NCI-H69 (cell line): ENCODE measurements at places on chromosomes 1 and 21.

- peak; percentile 82 for DNase-seq
These were observed 24.0 kb downstream of the TMEM53 start for GRCh38 chr1:44650159-44650831.

GRCh38 chr1:185813401-185813979, 79.3 kb downstream of the HMCN1 start:
- peak; percentile 77 for DNase-seq

- DNase-seq, result no peak
These were observed 19.0 kb downstream of the SAMSN1 start for GRCh38 chr21:14526836-14527695.

GRCh38 chr1:9010781-9011323, 15.4 kb downstream of the SLC2A7 start:
- DNase-seq, result no peak

DNA sequence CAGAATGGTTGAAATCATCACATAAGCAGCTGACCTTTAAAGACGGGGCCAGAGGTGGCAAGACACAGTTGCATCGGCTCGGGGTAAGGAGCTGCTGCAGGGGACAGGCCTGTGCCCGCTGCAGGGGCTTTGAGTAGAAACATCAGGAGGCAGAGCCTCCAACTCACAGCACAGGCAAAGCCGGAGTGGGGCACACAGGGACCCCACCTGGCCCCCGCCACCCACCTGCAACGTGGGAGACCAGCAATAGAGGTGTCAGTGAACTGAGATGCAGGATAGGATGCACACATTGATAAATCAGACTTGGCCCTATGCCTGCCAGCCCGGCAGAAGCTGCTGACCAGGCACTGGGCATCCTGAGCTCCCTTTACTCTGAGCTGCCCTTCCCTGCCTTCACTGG, 257.2 kb downstream of the NPHP4 start:
- no peak for DNase-seq

DNA sequence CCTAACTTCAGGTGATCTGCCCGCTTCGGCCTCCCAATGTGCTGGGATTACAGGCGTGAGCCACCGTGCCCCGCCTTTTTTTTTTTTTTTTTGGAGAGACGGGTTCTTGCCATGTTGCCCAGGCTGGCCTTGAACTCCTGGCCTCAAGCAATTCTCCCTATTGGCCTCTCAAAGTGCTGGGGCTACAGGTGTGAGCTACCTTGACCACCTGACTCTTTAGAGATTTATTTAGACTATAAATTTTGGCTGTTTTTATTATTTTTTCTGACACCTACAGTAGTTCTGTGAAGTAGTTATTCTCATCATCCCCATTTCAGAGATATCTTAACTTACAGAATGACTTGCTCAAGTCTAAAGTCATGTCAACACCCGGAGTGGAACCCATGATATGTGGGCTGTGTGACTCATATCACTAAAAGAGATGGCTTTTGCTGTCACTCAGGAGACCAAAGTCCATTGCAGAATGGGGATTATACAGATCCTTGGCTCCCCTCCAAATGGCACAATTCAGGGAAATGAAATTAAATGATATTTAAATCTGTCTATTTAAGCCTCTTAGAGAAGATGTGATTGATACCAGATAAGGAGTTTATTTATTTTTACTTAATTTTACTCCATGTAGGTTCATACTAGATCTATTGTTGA, 93.2 kb downstream of the CTH start:
- DNase-seq, result peak; percentile 57

DNA sequence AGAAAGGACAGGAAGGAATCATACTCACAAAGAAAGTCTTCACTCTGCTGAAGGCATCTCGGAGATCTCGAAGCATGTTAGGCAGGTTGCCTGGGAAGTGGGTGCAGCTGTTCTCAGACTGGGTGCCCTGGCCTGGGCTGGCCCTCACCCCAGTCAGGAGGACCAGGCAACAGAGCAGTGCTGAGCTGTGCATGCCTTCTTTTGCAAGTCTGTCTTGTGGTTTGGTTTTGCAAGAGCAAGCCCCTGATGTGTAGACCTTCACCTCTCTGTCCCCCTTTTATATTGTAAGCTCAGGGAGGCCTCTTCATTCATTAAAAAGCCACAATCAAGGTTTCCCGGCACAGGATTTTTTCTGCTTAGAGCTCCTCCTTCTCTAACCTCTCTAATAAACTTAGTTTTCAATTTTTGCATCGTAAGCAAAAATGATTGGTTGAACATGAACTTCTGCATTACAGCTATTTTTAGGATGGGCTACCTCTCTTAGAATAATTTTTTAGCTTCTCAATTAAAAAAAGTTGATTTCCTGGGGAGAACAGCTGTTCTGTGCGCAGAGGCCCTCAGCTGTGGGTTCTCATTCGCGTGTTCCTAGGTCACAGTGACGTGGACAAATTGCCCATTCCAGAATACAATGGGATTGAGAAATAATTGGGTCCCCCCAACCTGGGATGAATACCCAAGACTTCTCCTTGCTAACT, at the start of gene IL10:
TSS of gene IL10 (minus strand) at position 252 of the 695 bp plus-strand sequence. CDS start at position 193, 59 bp downstream.
- DNase-seq, result no peak

DNA sequence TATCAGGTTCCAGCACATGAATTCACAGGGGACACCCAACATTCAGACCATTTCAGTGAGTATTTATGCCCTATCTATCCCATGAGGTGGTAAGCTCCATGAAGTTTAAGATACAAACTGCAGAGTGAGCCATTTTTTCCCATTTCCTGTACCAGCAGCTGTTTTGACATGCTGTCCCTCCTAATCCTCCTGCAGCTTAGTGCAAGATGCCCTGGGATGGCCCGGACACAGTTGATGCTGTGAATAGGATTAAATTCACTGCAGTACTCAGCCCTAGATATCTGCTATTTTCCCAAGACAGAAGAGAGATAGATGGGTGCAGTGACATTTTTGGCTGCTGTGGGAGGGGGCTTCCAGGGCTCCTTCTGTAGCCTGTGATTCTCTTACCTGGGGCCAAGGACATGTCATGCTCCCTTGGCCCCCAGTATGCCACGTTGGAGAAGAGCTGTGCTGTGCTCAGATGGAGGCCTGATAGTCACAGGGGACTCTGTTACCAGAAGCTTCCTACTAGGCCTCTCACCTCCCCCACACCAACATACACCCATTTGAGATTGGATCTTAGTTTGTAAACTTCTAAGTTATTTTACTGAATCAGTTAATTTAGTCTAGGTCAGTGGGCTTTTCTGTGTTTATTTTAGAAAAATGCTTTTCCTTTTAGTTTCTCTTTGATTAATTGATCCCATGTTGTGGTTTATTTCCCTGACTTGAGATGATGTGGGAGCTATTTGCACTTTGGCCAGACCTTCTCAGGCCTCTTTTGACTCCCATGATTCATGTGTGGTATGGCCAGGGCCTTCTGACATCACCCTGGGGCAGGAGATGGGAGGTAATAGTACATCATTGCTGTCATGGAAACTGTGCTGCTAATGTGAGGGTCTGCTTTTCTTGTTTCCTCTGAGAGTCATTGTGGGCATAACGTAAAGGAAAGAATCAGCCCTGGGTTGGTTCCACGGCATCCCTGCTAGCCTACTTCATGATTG, 92.6 kb downstream of the ST3GAL3 start:
- no peak for DNase-seq

GRCh38 chr1:211033921-211034525, 99.9 kb downstream of the KCNH1 start:
- no peak for DNase-seq

- peak; percentile 80 for DNase-seq
These were observed 24.8 kb downstream of the PCSK9 start for GRCh38 chr1:55064071-55064581.

DNA sequence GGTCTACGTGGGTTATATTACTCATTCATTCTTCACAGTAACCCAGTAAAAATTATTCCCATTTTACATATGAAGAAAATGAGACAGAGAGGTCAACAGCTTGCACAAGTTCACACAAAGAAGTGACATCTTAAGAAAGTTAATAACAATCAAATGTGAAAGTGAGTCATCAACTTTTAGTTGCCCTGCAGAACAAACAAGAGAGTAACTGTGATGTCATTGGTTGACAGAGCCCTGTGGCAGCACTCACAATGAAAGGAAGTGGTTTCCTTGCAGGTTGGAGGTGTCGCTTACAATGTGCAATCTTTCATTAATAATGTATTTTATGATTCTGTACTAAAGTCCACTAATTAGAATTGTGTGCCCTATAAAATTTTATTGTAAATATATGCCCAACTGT, 369.6 kb downstream of the RYR2 start:
- DNase-seq, result no peak

GRCh38 chr1:223713546-223714420, 1.4 kb downstream of the CAPN2 start:
- peak; percentile 18 for DNase-seq

- DNase-seq, result no peak
These were observed 12.1 kb downstream of the SLFNL1 start for GRCh38 chr1:41009466-41009865.

GRCh38 chr1:247857069-247857984, at the start of gene TRIM58:
TSS of gene TRIM58 (plus strand) at chr1:247857187. CDS start at chr1:247857247, 60 bp downstream.
- no peak for DNase-seq

GRCh38 chr21:33132054-33132453, 62.1 kb downstream of the OLIG1 start:
- no peak for DNase-seq

DNA sequence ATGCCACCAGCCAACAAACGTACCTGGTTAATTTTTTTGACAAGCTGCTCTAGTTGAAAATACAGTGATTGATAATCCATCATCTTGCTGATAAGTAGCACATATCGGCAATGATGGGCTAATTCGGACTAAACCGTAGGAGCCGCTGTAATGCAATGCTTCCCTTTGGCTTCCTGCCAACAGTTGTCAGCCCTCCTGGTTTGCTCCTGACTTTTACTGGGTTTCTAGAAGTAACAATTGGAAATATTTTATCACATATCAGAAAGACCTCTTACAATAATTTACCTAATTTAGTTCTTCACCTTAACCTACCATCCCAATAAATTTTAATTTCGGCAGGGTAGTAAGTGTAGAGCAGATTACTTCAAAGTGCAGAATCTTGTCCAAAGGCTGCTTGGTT, 148.5 kb downstream of the DHRS3 start:
- DNase-seq, result peak; percentile 55

GRCh38 chr1:20589331-20590278, 708 bp downstream of the CDA start:
- no peak for DNase-seq

DNA sequence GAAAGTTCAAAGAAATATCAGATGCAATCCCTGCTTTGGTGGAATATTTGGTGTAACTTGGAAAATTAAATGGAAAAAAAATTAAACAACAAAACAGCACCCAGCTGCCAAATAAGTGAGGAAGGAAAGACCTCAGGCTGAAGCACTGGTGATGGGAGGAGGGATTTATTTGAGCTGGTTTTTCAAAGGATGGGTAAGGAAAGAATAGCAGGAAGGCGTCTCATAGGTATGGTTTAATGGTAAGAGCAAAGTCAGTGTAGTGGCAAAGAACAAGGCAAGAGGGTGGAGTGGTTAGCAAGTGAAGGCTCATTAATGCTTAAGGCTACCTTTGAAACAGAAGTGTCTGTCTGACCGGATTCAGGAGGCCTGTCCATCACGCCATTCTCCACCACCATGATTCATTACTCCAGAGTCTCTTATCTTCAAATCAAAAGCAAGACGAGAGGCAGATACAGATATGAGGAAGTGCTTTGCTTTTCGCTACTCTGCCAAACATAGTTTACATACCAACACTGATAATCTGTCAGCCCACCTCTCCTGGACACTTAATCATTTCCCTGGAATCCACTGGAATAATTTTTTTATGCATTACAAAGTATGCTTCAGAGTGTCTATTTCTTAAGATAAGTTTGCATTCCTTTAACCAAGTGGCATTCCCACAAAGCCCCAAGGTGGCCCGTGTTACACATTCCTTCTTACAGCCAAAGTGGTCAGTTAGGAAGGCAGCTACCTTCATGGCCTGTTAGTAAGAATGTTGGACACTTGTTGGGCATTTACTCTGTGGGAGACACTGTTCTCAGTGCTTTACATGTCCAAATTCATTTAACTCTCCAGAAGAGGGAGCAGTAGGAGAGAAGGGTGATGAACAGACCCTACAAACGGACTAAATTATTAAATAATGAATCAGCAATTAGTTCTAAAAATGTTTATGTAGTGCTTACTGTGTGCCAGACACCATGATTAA, 146.6 kb downstream of the ROR1 start:
- DNase-seq, result peak; percentile 4

- DNase-seq, result no peak
These were observed 159.8 kb downstream of the GRIK3 start for GRCh38 chr1:36874271-36875060.

DNA sequence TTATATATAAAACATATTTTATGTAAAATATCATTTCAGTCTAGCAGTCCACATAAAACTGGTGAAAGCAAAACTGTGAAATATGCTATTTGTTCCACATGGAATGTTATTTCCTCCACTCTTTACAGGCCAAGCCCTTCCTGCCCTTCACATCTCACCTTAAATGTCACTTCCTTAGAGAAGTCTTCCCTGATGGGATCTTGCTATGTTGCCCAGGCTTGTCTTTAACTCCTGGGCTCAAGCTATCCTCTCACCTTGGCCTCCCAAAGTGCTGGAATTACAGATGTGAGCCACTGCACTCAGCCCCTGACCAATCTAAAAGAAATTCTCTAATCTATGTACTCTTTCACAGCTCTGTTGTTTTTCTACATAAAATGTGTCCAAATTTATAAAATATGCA, 2.3 kb upstream of the GPR161 start:
- DNase-seq, result no peak

DNA sequence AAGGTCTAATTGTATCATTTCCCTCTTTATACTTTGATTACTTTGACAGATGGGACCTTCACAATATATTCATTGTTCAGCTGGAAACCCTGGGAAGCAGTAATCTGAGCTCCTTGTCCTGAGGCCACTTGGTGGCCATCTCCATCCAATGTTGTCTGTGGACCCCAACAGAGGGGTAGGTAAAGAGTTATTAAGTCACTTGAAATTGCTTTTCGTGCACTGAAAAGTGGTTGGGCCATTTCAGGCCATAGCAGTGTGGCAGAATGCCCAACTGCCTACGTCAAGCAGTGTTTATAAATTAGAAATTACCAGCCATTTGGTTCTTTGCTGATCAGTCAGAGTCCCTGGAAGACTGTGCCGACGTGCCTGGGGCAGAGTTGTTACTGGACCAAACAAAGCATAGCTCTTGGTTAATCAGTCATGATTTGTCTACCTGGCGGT, 308.3 kb upstream of the USP25 start:
- DNase-seq, result peak; percentile 97
